Stimulated activated CD4-positive, alpha-beta T cell treated with anti-CD3 and anti-CD28 coated beads, Interleukin-4, amount 100 ng/mL, for 1 hour (primary cell): ENCODE measurements at places on chromosomes 12 and 14.

DNA sequence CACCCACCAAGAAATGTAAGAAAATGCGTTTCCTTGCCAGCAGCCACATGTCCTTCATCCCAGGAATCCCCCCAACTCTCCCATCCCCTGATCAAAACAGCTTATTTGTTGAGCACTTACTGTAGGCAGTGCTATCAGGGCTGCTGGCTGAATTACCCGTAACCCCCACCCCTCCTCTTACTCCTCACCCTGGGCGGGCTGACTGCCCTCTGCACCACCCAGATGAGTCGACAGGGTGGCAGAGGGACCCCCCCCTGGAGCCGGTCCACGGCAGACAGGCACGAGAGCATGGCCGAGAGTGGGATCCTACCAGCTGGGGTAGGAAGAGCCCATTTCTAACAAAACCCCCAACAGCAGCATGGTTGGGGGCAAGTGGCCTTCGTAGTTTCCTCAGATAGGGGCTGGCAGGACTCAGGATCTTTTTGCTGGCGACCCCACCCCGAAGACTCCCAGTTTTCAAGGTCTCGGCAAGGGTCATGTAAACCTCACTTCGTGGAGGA, 1.1 kb upstream of the RHOF start:
- DNase-seq = no peak

DNA sequence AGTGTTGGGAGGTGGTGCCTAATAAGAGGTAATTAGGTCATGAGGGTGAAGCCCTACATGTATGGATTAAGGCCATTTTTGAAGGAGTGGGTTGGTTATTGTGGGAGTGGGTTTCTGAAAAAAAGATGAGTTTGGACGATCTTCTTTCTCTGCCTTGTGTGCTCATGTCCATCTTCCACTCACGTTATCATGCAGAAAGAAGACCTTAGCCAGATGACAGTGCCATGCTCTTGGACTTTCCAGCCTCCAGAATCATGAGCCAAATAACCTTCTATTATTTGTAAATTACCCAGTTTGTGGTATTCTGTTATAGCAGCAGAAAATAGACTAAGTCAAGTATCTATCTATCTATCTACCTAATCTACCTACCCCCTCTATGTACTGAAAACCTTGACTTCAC, 71.9 kb downstream of the SDR9C7 start:
- no peak for DNase-seq

GRCh38 chr12:67426067-67426466, 156.9 kb downstream of the CAND1 start:
- DNase-seq = no peak

DNA sequence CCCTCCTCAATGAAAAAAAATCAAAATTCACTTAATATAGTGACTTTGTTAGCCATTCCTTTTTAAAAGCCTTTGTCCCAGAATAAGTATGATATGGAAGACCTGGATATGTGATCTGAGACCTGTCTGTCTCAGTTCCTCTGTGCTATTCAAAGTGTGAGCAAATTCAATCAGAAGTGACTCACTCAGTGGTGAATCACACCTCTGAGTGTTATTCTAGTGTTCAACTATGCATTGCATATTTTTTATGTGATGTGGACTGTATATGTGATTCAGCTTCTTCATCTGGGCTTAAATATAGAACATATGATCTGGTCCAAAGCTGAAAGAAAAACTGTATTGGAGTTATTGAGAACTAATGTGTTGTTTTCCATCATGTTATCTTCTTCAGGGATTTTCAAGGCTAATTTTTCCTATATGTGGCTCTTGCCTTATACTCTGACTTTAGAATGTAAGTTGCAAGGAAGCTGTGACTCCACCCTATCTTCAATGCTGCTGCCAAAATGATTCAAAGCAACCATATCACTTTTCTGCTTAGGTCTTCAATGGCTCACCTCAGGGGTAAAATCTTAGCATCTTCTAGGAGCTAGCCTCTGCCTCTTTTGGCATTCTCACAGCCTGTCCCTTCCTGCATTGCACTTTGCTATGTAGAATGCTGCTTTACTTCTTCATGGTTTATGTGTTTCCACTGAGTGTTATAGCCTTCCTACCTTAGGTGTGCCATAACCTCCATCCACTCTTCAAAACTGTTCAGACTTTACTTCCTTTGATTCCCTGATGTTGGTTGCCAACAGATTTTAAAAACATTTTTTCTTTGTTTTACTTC, 169.8 kb downstream of the OTOGL start:
- no peak for DNase-seq

GRCh38 chr12:47807338-47807737, 12.4 kb downstream of the HDAC7 start:
- DNase-seq = no peak

- no peak for DNase-seq
Observed at GRCh38 chr12:121649322-121649721, 20.1 kb downstream of the MORN3 start.

- DNase-seq = no peak
Observed at GRCh38 chr12:52010152-52010622, 3.4 kb downstream of the TAMALIN start.

DNA sequence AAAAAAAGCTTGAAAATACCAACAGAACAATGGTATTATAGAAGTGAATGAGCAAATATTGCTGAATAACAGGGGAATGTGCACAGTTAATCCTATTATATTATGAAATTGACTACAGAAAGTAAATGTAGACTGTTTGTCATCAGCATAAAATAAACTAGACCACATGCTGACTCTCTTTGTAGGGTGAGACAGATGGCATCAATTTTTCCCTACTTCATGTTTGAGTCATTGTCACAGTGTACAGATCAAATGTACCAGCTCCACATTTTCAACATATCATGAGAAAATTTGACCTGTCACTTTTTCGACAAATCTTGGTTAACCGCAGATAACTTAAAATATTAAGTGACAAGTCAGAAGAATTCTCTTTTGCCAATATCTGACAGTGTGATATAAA, 421.0 kb downstream of the RPL10L start:
- DNase-seq = no peak

- DNase-seq = no peak
Observed at GRCh38 chr14:70563869-70564268, 29.1 kb upstream of the ADAM20 start.

GRCh38 chr14:103973354-103973753, 31.0 kb upstream of the RD3L start:
- no peak for DNase-seq

DNA sequence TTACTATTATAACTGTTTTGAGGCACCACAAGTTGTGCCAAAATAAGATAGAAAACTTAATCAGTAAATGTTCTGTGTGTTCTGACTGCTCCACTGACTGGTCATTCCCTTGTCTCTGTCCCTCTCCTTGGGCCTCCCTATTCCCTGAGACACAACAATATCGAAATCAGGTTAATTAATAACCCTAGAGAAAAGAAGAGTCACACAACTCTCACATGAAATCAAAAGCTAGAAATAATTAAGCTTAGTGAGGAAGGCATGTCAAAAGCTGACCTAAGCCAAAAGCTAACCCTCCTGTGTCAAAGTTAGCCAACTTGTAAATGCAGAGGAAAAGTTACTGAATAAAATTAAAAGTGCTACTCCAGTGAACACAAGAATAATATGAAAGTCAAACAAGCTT, 53.8 kb upstream of the CCDC196 start:
- no peak for DNase-seq

- DNase-seq = no peak
Observed at GRCh38 chr12:131723532-131723931, 12.6 kb downstream of the SFSWAP start.

DNA sequence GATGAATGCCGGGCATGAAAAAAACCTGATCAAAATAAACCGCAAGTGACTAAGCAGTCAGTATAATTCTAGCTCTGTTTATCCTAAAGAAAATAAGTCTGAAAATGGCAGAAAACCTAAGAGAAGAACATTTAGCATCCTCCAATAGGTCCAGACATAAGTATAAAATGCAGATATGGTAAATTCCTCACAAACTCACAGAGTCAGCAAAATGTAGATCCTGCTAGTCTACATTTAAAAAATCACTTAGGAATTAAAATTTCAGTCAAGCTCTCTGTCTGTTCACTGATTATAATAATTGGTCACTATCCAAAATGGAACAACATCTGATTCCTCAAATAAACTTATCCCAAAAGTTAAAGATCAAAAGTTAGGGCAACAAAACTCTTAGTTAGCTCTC, 95.1 kb downstream of the DIO2 start:
- DNase-seq = no peak

DNA sequence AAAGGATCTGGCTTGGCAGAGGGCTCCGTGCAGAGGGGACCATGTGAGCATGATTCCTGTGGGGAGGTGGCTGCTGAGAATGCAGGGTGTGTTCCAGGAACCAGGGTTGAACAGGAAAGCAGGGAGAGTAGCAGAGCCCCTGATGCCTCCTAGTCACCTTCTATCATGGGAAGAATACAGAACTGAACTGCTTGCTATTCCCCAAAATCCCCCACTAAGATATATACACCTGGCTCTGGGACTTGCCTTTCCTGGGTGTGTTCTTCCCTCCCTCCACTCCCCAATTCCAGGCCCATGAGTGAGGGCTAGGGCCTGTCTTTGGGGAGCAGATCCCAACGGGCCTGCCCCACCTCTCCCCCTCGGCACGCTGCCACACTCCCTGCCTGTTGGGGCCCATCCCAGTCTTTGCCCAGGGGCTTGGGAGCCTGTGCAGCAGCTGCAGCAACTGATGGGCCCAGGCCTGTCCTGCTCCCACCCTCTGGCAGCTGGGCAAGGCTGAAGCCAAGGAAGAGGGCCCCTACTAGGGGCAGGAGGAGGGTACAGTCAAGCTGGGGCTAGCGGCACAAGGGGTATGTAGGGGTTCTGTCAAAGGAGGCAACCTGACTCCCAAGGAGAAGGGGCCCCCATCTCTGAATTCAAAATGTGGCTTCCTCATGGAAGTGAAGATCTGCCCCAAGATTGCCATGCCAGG, 3.2 kb downstream of the AJUBA start:
- no peak for DNase-seq

GRCh38 chr12:113416091-113416754, 6.0 kb upstream of the SDSL start:
- no peak for DNase-seq

GRCh38 chr14:23058654-23059504, 1.6 kb upstream of the CDH24 start:
- DNase-seq = no peak

DNA sequence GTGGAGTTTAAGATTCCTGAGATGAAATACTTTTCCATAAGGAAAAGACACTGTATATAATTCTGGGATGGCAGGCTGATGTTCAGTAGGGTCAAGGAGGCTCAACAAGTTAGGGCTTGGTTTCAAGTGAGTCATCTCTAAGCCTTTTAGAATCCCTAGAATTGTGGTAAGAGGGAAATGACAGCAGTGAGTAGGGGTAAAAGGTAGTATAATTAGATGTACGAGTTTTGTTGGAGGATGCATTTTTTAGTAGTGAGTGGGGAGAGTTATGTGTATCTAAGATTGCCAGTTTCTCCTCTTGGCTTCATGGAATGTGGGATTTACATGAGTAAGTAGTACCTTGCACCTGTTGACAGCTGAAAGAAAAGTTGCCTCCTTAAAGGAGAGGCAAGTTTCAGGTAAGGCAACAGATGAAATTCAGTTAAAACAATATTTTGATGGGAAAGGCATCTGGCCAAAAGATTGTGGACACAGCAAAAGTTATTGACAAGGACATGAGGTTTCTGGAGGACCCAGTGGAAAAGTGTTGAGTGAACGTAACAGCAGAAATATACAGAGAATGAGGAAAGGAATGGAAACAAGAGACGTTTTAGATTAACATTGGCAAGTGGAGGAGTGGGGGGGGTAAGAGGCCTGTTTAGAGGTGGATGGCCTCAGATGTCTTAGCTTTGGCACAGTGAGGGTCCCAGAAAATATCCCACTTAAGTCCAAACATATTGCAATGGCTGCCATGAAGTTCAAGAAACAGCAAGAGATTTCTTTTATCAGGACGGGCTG, 21.8 kb downstream of the LMO3 start:
- no peak for DNase-seq

GRCh38 chr12:43114316-43114715, 437.7 kb downstream of the ADAMTS20 start:
- no peak for DNase-seq
